ENCODE measurements at places on chromosomes 13 and 19. TPM values are rescaled to one million over a fixed set of nuclear protein-coding genes. Genes with fewer than 3 reads are reported as not detected.

The PSPN gene
- total RNA-seq: 0.44 TPM

The CACNG8 gene
- under 0.01 TPM for total RNA-seq

The SIGLEC14 gene
- not detected for total RNA-seq

The CPT1C gene
- total RNA-seq: 14.1 TPM

The GIPR gene
- under 0.01 TPM for total RNA-seq

DNA sequence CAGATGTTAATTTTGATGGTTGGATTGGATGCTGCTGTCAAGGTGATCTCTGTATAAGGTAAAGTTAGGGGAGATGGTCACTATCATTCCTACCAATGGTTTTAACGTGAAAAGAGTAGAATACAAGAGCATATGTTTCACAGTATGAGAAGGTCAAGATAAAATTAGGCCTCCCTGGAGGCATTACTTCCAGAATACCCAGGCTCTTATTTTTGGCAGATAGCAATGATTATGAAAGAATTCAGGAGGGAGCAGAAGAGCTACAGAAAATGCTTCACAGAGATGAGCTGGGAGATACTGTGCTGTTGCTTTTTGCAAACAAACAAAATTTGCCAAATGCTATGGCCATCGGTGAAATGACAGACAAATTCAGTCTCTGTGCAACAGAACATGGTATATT, 547.5 kb upstream of the SPRY2 start:
- DNase-seq: no peak

DNA sequence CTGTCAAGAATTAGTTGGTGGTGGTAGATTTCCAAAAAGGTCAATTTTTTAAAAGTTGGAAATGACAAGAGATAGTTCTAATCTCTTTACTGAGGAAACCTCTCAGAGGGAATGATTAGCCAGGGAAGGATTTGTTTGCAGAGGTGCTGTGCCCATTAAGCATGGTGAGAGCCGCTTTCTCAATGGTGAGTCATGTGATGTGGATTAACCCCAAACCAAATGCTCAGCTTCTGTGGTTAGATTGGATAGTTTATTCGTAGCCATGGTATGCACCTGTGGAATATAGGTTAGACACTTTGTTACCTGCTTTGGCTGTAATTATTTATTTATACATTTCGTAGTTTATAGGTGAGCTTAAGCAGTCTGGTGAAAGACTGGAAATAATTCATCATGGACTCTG, 7.1 kb downstream of the HNRNPM start:
- peak; percentile 14 for DNase-seq

GRCh38 chr13:107099661-107100060, 531.7 kb upstream of the ARGLU1 start:
- no peak for DNase-seq

DNA sequence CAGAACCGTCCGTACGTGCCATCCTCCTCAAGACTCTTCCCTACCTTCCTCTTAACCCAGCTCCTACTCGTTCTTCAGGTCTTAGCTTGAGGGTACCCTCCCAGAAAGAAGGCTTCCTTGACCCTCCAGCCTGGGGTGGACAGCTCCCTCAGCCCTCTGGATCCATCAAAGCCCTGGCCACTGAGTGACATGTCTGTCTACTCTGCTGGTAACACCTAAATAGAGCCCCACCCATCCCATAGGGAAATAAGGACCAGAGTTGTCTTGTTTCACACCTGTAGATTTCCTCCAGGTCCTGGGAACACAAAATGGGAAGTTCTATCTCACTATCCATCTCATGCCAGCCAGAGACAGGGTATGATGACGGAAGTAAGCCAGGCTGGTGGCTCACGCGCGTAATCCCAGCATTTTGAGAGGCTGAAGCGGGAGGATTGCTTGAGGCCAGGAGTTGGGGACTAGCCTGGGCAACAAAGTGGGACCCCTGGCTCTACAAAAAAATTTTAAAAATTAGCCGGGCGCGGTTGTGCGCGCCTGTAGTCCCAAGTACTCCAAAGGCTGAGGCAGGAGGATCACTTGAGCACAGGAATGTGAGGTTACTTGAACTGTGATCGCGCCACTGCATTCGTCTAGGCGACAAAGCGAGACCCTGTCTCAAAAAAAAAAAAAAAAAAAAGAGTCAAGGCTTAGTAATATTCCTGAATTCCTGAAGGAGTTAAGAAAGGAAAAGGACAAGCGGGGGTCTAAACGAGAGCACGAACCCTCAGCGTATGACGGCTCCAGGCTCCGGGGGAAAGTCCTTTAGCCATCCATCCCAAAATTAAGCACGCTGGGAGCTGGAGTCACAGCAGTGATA, 566 bp upstream of the CCDC97 start:
- no peak for DNase-seq

GRCh38 chr19:46975925-46976782, 43.5 kb upstream of the NPAS1 start:
- peak; percentile 90 for DNase-seq

- peak; percentile 15 for DNase-seq
Observed at GRCh38 chr13:57641051-57641450, 9.5 kb downstream of the PCDH17 start.

GRCh38 chr13:32455594-32455903, 27.6 kb upstream of the N4BP2L1 start:
- no peak for DNase-seq

- no peak for DNase-seq
Observed at GRCh38 chr19:28492201-28492600, 720.8 kb downstream of the UQCRFS1 start.

GRCh38 chr19:36141039-36141927, 1.4 kb downstream of the CAPNS1 start:
- DNase-seq: peak; percentile 92

- DNase-seq: peak; percentile 88
Observed at GRCh38 chr19:45059258-45059965, 16.9 kb downstream of the ZNF296 start.

GRCh38 chr13:46229251-46229650, 17.5 kb downstream of the LRRC63 start:
- DNase-seq: no peak

- DNase-seq: peak; percentile 25
Observed at GRCh38 chr13:79434556-79434955, 28.5 kb upstream of the RBM26 start.

DNA sequence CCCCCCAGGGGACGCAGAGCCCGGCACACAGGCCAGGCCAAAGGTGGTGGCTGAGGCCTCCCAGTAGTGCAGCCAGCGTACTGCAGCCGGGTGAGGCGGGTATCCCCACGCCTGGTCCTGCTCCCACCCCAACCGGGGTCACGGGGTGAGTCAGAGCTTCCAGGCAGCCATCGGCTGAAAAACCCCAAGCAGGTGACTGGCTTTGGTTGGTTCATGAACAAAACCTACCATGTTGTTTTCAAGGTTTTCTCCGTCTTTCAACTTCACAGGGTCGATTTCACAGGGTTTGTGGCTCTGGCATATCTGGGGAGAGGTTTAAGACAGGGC, 42.1 kb upstream of the C13orf46 start:
- DNase-seq: no peak

DNA sequence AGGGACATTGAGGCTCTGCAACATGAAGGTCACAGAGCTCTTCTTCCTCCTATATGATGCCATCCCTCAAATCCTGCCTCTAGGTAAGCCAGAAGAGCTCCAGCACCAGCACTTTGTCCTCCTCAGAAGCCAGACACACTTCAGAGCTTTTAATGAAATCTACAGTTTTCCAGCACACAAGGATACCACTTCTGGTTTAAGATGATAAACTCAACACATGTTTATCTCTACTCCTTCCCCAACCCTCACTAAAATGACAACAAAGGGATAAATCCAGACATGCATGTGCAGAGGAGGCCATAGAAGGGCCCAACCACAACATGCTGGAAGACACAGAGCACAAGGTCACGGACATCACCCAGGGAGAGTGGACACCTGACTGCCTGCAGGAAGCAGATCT, 195.3 kb downstream of the USP12 start:
- no peak for DNase-seq

DNA sequence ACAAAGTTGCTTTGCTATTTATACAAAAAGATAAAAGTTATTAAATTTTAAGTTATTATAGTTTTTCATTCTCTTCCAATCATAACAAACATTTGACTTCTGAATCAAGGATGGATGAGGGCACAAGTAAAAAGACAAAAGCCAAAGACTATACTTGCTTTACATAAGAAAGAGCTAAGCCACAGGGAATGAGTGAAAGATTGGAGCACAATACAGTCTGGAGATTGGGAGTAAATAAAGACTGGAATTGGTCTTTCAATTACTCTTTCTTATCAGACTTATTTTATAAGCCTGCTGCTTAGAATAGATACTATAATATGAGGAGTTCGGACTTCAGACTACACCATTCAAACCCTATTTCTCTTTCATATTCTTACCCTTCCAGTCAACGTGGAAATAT, 1874.1 kb upstream of the PRR20A start:
- DNase-seq: no peak

- DNase-seq: no peak
Observed at GRCh38 chr19:16831531-16831930, 2.3 kb downstream of the SIN3B start.

DNA sequence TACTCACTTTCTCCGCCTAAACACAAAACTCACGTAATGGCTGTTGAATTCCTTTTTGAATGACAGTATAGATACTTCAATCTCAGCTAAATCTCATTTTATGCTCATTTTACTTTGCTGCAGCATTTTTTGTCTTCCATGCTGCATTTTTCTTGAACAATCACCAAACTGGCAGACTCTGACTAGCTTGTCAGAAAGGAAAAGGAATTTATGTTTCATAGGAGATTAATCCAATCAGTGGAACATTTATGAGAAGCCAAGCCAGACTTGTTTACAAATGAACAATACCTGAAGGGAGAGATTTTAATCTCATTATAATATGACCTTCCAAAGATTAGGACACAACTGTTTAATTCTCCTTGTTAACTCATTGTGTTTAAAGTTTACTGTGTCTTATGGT, 1044.3 kb downstream of the DIAPH3 start:
- DNase-seq: no peak

DNA sequence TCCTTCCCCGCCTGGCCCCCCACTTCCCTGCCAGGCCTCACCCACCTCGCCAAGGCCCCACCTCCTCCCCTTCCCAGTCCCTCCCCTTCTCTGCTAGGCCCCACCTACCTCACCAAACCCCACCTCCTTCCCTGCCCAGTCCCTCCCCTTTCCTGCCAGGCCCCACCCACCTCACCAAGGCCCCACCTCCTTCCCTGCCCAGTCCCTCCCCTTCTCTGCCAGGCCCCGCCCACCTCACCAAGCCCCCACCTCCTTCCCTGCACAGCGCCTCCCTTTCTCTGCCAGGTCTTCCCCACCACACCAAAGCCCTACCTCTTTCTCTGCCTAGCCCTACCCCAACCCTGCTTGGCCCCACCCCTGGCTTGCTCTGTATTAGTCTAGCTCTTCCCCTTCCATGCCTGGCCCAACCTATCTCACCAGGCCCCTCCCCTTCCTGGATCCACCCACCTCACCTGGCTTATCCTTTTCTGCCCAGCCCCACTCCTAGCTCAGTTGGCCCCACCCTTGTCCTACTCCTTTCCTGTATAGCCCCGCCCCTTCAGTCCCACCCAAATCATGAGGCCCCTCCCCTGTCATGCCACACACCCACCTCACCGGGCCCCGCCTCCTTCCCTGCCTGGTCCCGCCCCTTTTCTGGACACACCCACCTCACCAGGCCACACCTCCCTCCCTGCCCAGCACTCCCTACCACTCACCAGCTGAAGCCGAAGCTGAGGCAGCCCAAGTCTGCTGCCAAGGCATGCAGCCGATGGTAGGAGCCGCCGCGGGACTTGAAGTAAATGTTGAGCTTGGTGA, 16.2 kb downstream of the CERS1 start:
- DNase-seq: peak; percentile 31

DNA sequence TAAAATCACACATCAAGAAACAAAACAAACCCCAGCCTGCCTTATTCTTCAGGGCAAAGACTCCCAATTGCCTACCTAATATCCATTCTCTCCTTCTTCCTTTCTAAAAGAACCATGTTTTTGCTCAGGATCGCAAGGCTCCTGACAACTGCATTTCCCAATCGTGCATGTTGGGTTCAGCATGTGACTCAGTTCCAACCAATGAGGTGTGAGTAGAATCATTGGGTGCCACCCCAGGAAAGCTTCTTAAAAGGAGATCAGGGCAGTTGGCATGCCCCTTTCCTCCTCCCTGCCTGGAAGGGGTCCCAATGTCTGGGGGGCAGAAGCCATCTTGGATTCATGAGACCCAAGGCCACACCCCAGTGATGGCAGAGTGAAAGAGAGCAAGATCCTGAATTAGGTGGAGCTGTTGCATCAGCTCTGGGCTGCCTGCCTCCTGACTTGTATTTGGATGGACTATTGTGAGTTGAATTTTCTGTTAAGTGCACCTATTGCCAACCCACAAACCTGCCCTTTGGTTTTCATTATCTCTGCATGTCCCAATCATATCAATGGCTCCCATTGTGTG, 26.0 kb upstream of the UBAC2 start:
- DNase-seq: no peak

DNA sequence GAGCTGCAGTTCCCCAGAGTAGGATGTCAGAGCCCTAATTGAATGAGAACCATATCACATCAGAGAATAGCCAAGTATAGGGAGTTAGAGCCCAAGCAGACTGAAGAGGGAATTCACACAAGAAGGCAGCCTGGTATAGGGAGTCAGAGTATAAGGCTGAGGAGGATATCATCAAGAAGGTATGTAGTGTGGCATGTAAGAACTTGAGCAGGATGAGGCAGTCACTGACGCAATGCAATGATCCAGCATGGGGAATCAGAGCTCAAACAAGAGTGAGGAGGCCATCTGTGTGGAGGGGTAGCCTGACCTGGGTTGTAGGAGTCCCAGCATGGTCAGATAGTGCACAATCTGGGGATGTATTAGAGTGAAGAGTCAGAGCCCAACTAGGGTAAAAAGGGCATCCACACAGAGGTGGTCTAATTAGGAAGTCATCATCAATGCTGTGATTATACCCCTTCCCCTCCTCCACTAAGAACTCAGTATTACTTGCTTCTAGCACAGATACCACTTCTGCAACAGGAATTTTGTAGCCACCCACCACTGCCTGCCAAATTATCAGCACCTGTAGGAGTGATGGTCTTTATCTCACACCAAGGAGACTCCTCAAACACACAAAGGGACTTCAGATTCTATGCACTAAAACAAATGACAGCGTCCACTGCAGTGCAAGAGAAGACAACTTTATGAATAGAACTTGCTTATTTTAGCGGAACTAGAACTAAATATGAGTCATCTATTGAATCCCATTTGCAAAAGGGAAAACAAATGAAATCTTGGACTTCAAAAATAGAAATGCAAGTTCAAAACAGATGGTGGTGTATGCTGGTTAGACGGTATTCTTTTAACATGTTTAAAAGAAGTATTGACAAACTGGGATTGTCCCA, 107.2 kb downstream of the FNDC3A start:
- DNase-seq: no peak

Measured in lung microvascular endothelial cell (primary cell).